Stimulated activated CD4-positive, alpha-beta T cell treated with anti-CD3 and anti-CD28 coated beads, Interleukin-4, amount 100 ng/mL, for 48 hours (primary cell): ENCODE measurements at places on chromosomes 4 and X.

GRCh38 chr4:177194906-177195305 is 114.8 kb upstream of the NEIL3 start:
- DNase-seq = no peak

GRCh38 chr4:76090241-76090691 is 15.8 kb downstream of the ART3 start:
- DNase-seq = no peak

DNA sequence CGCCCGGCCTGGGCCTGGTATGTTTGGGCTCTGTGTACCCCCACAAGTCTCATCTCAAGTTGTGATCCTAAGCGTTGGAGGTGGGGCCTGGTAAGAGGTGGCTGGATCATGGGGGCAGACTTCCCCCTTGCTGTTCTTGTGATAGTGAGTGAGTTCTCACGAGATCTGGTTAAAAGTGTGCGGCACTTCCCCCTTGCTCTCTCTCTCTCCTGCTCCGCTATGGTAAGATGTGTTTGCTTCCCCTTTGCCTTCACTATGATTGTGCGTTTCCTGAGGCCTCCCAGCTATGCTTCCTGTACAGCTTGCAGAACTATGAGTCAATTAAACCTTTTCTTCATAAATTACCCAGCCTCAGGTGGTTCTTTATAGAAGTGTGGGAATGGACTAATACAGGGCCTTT is 53.0 kb downstream of the CHST7 start:
- no peak for DNase-seq

GRCh38 chr4:6905516-6906445 is 3.8 kb upstream of the TBC1D14 start:
- no peak for DNase-seq

DNA sequence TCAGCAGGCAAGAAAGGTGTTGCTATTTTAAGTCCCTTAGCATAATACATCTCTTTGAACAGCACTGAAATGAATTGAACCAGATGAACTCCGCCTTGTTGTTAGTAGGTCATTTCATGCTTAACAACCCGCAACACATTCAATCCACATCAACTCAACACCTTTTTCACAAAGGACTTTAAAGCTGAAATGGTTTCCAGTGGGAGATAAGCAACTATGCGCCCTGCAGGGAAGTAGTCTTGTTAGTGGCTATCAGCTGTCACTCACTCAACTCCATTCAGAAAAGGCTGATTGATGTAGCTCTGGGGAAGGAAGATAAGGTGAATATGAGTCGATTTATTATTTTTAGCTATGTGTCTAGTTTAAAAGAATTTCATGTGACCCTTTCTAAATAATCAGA is 46.0 kb downstream of the ATP8A1 start:
- DNase-seq = no peak

- no peak for DNase-seq
Measured at GRCh38 chr4:156790866-156791265, 180.7 kb downstream of the PDGFC start.

DNA sequence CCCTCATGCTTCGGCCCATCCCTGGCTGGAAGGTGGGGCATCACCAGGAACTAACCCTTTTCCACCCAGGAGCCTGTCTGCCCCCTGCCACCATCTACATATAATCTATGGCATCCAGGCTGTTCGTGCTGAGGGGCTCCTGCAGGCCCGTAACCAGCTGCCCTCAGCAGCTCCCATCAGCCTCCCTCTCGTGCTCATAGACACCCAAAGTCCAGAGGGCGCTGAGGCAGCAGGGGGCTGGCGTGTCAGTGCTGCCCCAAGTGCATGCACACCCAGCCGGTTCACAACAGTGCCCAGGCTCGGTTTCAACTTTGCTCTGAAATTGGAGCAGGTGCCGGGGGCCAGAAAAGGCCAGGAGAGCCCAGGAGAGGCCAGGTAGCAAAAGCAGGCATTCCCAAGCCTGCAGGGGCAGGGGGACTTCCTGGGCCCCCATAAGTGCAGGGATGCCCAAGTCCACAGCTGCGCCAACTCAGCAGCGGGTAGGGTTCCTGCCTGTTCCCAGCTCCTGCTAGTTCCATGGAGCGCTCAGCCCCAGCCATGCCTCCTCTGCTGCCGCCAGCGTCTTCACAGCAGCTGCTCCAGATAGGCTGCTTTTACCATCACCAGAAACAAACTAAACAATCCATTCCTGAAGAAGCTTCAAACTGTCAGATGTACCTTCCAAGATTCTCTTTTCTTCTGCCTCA is 558.2 kb upstream of the GNPDA2 start:
- no peak for DNase-seq

DNA sequence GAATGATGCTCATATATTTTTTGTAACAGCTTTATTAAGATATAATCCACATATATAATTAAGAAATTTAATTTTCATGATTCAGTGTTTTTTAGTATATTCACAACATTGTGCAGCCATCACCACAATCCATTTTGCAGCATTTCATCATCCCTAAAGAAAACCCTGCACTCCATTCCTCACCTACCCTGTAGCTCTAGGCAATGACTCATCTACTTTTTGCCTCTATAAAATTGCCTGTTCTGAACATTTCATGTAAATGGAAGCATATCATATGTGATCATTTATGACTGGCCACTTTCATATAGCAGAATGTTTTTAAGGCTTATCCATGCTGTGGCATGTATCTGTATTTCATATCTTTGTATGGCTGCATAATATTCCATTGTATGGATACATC is 339.9 kb downstream of the MAPK10 start:
- DNase-seq = no peak

DNA sequence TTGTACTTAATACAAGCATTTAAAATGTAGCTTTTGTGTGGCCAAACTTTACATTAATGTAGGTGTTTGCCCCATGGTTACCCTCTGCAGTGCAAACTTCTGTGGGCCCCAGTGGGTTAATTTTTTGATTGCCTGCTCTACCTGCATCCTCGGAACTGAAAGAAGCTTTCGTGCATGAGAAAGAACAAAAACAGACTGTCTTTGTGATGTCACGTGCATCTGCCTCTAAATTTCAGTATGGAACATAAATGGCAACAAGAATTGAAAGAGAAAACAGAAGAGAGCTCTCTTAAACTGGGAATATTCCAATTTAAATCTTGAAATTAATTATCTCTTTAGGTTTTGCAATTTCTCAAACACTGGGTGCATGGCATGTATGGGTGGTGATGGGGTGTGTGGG is 182.4 kb upstream of the LCORL start:
- DNase-seq = no peak
